ENCODE measurements at places on chromosomes 6 and 20. TPM values are rescaled to one million over a fixed set of nuclear protein-coding genes. Genes with fewer than 3 reads are reported as not detected.

DNA sequence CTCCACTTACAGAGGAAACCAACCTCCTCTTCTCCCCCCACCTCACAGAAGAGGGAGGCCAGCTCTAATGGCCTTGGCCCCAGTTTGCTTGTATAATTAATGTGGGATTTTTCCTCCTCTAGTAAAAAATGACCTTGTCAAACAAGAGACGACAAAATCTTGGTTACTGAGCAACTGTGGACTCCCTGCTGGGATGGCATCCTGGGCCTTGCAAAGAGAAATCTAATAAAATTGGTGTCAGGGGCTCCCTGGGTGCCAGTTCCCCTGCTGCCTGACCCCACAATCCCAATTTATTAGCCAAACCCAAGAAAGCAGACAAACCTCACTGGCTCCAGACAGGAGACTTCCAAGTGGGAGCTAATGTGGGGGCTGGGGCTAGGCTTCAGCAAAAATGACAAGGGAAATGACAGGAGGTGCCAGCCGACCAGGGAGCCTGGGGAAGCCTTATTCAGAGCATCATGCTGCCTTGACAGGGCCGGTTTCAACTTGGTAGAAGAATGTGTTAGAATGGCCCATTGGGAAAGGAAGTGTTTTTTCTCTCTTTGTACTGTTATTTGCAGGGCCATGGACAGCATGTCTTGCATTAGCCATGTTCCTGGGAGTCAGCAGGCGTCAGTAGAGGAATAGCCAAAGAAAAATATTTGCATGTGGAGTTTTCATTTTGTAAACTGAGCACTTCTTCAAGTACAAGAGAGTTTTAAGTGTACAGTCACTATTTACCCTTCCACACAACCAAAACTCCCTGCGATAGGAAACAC is 816.9 kb downstream of the DHX35 start:
- no peak for DNase-seq

GRCh38 chr6:139522511-139523220 is 148.2 kb upstream of the CITED2 start:
- no peak for DNase-seq

- no peak for DNase-seq
Measured at GRCh38 chr20:7673841-7674240, 266.4 kb downstream of the HAO1 start.

DNA sequence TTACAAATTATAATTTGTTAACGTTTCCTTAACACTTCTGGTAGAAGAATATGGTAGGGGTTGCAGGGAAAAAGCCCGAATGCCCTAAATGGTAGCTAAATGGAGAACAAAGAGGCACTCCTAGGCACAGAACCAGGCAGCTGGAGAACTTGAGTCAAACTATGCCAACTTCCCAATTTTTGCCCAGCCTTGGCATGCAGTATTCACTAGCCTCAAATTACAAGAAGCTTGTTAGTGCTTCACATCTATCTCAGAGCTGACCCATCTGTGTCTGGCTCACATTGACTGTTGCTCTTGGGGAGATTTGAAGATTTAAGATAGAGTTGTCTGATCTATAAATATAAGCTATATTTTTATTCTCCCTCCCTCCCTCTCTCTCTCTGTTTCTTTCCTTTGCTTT is 19.4 kb upstream of the LRFN2 start:
- DNase-seq, result no peak

DNA sequence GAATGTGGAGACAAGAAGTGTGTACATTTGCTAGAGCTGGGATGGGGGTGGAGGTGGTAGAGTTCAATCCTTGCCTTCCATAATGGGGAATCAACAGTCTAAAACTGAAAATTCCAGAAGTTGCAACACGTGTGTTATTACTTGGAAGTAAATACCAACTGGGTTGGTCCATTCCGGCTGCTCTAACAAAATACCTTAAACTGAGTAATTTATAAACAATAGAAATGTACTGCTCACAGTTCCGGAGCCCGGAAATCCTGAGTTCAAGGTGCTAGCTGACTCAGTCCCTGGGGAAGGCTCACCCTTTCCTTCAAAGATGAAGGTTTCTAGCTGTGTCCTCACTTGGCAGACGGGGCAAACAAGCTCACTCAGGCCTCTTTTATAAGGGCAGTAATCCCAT is 59.0 kb downstream of the RIN2 start:
- no peak for DNase-seq

Gene HLA-DQB1
- total RNA-seq, result not detected

Gene TBXT
- not detected for total RNA-seq

Measured in chondrocyte (in vitro differentiated cells).